ENCODE measurements at places on chromosomes 1 and 21.

- DNase-seq: no peak
These were observed 91.5 kb upstream of the VAV3 start for GRCh38 chr1:108056436-108056990.

DNA sequence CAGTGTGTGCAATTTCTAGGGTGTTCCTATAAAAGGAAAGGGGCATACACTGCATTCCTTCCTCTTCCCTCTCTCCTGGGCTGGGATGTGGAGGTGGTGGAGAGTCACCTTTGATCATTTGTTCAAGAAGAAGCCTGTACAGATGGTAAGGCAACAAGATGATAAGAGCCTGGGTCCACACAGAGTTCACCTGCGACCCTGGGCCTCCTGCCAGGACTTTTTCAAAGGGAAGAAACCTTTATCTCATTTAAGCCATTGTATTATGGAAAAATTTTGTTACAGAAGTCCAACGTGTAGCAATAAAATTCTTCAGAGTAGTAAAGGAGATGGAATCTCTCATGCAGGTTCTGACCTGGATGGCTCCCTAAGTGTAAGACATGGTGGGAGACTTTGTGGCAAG, 189.1 kb downstream of the MIS18A start:
- DNase-seq: no peak

DNA sequence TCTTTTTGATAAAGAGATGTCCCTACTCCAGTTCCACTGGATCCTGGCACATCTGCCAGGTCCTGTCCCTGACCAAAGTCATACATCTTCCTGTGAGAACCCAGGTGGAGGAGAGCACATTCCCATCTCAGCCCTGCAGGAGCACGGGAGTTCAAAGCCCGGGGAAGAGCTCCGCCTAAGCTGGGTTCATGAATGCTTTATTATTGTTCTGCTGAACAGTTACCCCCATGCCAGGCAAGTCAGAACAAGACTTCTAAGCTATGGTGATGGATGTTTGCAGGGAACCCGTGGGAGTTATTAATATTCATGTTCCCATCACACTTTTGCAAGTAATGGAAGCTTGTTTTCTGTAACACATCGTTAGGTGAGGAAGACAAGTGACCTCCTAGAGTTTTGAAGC, 62.9 kb downstream of the SEC16B start:
- DNase-seq: no peak

DNA sequence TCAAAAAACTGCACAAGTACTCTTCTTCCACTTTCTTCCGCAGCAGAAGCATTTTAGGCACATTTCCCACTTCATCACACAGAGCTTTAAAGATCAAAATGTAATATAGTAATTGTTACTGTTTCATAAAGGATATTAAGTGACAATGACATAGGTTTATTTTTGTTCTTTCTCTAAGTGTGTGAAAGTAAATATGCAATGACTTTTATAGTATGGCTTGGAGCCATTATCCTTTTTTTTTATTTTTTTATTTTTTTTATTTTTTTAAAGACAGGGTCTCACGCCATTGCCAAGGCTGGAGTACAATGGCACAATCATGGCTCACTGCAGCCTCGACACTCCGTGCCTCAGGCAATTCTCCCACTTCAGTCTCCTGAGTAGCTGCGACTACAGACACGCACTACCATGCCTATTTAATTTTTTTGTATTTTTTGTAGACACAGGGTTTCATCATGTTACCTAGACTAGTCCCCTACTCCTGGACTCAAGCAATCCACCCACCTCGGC, 7.0 kb downstream of the TRIM33 start:
- no peak for DNase-seq

- no peak for DNase-seq
These were observed 480 bp downstream of the CADM3 start for GRCh38 chr1:159171688-159172501.

GRCh38 chr1:222314839-222315238, 233.1 kb downstream of the HHIPL2 start:
- no peak for DNase-seq

DNA sequence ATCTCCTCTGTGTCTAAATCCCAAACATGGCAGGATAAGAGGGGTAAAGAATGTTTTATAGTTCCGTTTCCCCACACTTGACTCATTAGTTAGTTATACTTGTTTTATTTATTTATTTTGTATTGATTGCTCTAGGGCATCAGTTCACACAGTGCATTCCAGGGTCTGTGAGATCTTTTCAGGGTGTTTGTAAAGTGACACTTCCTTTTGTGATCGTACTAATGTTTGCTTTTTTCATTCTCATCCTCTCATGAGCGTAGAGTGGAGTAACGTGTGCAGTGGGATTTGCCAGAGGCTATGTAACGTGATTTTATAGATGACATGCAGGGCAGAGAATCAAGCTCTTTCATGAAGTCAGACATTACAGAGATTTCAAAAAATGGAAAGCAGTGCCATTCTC, 103.2 kb downstream of the SCCPDH start:
- no peak for DNase-seq

DNA sequence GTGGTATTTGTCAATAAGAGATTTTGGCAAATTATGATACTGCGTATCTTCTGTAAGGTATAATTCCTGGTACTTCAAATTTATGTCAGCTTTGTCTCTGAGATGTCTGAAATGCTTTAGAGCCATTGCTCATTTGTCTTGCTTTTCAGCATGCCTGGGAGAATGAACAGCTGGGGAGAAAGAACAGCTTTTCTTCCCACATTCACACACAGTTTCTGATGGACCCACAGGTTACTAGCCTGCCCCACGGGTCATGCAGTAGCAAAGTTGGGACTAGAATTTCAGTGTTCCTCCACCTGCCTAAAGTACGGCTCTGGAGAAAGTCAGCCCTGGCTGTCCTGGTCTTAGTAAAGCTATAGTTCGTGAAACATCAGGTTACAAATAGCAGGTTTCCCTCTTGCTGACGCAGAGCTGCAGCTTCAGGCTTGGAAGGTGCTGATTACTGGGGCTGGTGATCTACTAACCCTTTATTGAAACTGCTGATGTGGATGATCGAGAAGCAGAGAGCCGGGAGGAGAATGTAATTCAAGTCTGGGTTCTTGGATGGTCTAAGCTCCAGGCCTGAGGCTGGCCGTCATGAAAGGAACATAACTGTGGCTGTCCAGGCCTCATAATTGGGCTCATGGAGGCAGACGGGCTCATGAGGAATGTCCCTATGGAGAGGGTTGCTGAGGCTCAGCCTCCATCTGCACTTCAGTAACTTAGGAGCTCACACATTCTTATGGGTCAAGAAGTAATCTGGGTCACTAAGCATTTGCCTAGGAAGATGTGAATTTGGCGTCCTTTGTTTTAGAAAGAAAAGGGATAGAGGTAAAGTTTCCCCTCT, 12.4 kb downstream of the GALNT2 start:
- no peak for DNase-seq

DNA sequence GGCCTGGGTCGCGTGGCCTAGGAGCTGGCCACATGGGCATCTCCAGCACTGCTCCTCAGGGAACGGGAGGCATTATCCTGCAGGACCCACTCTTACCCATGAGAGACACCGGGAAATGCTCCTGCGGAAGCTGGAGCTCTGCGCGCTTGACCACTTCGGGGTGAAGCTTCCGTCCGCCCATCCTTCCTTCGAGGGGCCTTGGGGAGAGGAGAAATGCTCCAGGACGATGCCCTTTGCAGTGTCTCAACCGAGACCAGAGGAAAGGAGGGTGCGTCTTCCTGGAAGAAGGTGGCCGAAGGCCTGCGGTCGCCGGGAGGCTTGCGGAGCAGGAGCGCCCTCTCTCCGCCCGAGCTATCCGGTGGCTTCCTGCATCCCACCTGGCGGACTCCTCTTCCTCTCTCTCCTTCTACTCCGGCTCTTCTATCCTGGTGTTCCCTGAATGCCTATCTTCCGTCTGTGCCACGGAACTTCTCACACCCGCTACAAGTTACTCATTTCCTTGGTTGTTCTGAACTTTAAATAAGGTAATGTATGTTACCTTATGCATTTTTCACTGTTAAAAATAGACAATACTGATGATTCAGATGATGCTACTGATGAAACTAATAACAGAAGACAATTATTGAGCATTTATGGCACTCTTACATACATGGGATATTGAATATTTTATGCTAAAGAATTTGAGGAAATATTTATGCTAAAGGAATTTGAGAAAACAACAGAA, 91.4 kb downstream of the PRKAB2 start:
- no peak for DNase-seq

DNA sequence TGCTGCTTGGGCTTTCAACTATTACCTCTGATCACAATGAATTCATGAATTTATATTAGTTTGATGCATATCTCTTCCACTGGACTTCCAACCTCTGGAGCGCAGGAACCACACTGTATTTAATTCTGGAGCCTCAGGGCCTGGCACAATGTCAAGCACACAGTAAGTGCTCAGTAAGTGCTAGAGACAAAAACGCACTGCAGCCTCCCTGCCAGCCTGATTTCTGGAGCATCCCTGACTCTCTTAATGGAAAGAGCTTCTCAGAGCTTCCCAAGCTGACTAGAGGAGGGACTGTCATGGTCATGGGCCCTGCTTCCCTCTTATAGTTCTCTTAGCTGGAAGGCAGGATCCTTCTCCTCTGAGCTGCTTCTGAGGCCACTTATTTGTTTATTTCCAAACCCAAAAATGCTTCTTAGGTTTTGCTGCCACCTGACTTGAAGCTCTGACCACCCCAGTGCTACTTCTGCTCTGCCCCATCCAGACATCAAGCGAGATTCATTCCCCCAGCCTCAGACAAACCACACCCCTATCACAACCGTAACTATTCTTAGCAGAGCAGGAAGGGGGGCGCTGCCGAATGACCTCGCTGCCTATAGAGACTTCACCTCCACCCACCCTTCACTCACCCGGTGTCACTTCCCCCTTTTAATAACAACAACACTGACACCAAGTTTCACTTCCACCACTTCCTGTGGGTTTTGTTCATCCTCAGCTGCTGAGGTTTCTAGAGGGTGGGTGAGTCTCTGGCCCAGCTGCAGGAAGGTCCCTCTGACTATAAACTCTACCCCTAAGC, 33.6 kb downstream of the NUAK2 start:
- DNase-seq: no peak

DNA sequence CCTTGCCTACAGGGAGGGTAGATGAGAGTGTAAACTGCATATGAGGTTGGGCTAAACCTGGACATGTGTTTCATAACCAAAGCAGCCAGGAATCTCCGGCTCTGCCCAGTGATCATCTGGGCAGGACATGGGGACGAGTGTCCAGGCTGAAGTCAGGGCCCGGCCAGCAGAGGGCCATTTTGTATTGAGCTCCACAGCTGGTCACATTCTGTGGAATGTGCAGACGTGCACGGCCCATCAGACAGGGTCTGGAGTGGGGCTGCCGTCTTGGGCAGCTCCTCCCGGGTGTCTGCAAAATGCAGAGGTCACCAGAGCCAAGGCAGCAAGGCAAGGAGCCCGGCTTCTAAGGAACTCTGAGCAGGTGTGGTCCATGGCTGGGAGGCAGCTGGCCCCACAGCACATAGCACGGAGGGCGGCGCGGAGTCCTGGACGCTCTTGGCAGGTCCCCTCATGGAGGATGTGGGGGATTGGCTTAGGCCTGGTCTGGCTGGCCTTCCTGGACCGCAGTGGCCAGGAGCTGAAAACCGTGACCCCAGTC, 6.2 kb downstream of the LRRC3 start:
- DNase-seq: no peak

DNA sequence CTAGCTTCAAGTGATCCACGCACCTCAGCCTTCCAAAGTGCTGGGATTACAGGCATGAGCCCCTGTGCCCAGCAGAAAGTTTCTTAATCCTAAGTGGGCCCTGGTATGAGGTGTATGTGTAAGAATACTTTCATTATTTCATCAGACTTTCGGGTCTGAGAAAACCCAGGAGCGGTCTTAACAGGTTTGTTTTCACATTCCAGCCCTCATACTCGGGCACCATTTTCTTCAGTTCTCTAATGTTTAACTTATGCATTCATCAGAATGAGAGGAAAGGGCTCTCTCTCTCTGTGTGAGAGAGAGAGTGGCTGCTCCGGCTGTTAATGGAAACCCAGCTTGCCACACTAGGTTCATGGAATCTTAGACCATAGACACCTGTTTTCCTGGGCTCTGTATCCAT, 4.2 kb upstream of the PADI1 start:
- DNase-seq: no peak

- no peak for DNase-seq
These were observed 5.5 kb upstream of the TRAPPC10 start for GRCh38 chr21:44006656-44007055.

DNA sequence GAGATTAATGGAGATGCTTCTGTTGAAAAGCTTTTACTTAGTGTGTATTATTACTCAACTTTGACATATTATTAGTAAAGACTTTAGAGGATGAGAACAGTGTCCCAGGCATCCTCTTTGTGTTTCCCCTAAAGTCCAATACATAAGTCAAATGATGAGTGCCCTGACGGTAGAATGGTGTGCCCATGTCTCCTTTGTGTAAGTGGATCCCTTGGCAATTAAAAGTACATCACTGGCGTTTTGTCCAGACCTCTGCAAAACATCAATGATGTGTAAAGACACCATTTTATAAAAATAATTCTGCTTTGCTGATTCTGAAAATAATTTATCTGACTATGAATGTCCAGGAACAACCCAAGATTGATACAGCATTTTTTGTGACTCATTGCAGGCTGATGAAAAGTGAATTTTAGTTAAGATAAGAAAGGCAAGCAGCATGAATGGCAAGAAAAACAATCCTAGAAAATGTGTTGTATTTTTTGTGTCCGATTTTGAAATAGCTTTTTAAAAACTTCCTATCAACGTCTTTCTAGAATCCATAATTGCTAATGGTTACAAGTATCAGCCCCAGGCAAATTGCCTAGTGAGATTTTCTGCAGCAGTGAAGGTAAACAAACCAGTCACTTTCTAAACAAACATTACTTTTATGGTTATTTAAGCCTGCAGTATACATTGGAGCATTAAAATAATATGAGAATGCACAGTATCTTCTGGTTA, 251.5 kb downstream of the PTPRC start:
- no peak for DNase-seq

DNA sequence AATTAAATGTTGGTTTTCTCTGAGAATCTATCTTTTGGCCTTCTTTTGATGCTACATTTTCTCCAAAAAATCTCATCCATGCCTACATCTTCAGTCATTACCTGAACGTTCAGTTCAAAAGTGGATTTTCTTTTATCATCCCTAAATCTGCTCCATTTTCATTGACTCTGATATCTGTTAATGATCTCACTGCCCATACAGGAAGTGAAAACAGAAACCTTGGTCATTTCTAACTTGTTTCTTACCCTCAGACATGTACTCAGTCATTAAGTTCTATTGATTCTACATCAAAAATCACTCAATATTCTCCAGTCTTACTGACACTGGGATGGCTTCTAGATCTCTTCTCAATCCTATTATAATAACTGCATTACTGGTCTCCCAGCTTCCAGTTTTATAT, 22.7 kb downstream of the PRKACB start:
- DNase-seq: no peak

- DNase-seq: no peak
These were observed 13.0 kb upstream of the CLDN19 start for GRCh38 chr1:42753070-42753469.

DNA sequence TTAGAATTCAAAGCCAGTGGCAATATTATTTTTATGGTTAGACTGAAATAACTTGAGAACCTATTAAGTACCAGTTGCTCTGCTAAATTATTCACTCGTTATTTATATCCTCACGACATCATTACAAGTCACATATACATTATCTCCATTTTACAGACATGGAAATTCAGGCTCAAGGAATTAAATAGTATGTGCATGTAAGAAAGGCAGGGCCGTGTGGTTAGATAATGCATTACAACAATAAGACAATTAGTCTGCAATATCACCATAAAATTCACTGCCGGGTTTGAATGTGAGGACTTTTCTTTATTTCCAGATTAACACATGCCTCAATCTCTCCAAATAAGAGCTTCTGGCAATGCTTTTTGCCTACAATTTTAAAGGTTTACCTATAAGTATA, 523.4 kb downstream of the PTBP2 start:
- no peak for DNase-seq

GRCh38 chr21:42666023-42666747, 12.8 kb downstream of the PDE9A start:
- DNase-seq: no peak

Data from forelimb muscle (tissue), 1 donor.